ENCODE measurements at places on chromosomes 16 and 17.

DNA sequence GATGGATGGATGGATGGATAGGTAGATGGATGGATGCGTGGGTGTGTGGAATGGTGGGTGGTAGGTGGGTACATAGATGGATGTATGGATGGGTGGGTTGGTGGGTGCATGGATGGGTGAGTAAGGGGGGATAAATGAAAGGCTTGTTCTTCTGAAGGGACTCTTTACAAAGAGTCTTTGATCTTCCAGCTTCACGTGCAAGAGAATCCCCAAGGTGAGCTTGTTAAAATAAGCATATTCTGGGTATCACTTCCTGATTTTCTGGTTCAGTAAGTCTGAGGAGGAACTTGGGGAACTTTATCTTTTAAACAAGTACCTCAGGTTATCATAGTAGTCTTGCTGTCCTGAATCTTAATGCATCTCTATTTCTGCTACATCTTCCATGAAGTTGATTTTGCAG is 639.1 kb downstream of the MAF start:
- no peak for DNase-seq

GRCh38 chr17:77391668-77392375 is 251.1 kb downstream of the SEC14L1 start:
- peak; percentile 90 for DNase-seq

GRCh38 chr17:17528696-17529652 is 32.8 kb upstream of the RASD1 start:
- no peak for DNase-seq

- no peak for DNase-seq
Observed at GRCh38 chr17:63827801-63828221, 348 bp upstream of the FTSJ3 start.

- DNase-seq = peak; percentile 61
Observed at GRCh38 chr16:66728117-66728787, 23.2 kb downstream of the DYNC1LI2 start.

DNA sequence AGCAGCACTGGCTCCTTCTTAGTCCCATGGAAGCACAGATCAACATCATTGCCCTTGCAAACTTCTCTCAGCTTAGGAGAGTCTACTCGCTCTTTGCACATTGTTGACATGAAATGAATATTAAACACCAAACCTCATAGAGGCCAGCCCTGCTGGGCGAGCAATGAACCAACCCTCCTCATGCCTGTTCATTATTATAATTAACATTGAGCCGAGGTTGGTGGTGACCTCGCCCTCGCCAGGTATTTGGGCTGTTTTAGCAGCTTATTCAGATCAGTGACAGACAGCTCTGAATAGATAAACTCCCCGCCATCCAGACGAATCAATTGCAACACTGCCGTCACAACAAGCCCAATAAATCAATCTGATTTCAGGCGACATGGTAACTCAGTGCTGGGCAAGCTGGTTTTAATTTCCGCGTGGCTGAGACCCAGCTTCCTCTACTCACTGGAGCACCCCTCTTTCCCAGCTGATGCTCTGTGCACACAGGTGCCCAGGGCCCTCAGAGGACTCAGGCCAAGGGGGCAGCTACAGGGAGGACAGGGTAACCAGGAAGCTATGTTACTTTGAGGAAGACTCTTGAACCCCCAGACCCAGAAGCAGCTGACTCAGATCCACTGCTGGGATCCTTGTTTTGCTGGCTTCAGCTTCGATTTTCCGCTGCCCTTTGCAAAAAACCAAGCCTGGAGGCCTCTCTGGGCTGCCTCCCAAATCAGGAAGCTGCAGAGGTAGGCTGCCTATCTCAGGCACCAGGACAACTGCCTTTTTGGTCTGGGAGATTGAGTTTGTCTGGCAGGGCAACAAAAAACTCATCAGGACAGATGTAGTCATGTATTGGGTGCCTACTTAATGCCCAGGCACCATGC is 10.7 kb upstream of the SEZ6 start:
- DNase-seq = no peak

DNA sequence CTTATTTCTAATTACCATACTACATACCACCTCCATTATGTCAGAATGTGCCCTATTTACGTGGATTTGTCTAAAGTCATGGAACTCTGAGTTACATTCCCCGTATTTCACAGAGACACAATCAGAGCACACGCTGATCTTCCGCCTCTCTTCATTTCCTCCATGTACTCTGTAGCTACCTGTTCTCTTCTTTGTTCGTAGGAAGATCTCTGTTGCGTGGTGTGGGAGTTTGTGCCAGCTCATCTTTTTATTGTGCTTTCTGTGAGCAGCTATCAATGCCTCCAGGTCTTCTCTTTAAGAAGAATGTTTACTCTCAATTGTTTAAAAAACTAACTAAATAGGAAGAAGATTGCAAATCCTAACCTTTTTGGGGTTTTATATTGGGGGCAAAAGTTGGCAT is 26.9 kb downstream of the NLRC5 start:
- no peak for DNase-seq

GRCh38 chr17:45104907-45105624 is 27.2 kb downstream of the PLCD3 start:
- no peak for DNase-seq

- peak; percentile 70 for DNase-seq
Observed at GRCh38 chr16:69566240-69566980, 644 bp downstream of the NFAT5 start.

- no peak for DNase-seq
Observed at GRCh38 chr17:13420878-13421277, 180.9 kb downstream of the HS3ST3A1 start.

GRCh38 chr16:17379121-17379571 is 91.6 kb downstream of the XYLT1 start:
- DNase-seq = peak; percentile 57

GRCh38 chr17:27367121-27367981 is 73.4 kb downstream of the WSB1 start:
- no peak for DNase-seq

DNA sequence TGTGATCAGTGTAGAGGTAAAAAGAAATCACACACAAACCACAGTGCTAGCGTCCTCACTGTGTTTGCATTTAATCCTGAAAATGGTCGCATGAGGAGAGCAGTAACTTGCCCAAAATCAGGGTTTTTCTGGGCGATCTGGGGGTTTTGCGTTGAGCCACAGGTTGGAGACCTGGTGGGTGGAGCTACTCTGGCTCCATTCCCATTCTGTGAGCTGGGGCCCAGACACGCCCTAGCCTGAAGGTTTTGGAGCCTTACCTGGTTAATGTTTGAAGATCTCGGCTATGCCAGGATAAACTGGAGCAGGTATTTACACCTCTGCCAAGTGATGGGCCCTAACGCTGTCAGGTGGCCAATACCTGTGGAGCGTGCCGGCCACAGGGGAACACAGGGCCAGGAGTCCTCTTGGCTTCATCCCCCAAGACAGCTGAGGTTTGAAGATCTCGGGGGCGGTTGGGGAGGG is 48.4 kb downstream of the MPRIP start:
- DNase-seq = no peak

DNA sequence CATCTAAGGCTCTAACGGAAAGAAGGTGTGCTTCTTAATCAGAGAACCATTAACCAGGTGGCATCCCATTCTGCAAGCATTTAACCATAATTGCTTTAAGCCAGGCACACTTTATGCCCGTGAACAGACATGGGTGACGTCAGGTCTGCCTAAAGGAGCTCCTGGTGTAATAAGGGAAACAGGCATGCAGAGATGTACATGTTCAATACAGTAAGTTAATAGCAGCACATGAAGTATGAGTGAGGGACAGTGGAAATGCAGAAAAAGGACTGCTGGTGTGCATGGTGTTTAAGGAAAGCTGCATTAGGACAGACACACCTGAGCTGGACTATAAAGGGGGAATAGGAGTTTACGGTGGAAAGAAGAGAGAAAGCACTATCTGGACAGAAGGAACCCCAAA is 18.6 kb downstream of the DYNLRB2 start:
- no peak for DNase-seq

DNA sequence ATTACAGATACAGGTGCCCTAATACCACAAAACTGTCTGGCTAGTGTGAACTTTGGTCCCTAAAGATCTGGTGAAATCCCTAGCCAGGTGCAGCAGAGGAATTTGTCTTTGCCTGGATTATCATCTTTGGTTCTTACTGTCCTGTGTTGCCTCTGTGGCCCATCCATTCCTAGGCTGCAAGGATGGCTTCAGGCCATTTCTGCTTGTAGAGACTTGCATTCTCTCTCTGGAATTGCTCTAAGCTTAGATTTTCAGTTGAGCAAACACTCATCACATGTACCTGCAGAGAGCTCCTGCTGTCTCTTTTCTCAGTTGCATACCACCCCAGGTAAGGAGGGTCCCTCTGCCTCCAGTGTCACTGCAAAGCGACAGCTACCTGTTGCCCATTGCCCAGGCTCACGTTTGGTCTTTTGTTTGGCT is 114.9 kb downstream of the PRKCA start:
- no peak for DNase-seq

GRCh38 chr17:51954232-51954765 is 204.2 kb downstream of the CA10 start:
- DNase-seq = no peak

DNA sequence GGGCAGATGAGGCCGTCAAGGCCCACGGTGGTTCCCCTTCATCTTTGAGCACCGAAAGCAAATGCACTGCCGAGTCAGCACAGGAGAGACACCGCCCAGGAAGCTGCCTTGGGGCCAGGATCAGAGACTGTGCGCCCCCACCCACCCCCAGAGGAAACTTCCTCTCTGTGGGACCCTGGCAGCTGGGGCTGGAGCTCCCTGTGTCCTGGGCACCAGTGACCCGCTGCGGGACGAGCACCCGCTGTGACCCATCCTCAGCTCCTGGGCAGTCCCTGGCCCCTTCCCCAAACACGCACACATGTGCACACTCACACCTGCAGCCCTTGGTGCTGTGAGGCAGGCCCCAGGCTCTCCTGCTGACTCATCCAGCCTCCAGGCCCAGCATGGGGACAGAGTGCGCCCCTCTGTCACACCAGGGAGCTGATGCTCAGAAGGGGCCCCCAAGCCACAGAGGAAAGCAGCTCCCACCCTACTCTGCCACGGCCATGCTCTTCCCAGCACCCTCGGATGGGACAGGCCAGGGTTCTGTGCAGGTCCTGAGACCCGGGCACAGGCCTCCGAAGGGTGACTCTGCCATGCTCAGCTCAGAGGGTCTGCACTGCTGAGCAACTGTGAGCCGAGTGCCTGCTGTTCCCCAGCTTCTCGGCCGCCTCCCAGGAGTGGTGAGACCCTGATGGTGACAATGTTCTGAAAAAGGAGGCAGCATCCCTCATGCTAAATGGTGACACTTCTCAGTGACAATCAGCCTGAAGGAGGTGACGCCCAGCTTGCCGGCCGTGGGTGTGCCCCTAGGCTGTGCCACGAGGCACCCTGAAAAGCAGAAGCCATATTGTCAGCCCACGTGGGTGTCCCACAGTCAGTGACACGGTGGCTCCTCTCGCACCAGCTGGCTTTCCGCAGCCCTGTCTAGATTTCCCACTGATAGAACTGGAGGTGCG is 3.6 kb downstream of the PIEZO1 start:
- DNase-seq = no peak

GRCh38 chr17:64156670-64157069 is 26.7 kb upstream of the ERN1 start:
- no peak for DNase-seq

DNA sequence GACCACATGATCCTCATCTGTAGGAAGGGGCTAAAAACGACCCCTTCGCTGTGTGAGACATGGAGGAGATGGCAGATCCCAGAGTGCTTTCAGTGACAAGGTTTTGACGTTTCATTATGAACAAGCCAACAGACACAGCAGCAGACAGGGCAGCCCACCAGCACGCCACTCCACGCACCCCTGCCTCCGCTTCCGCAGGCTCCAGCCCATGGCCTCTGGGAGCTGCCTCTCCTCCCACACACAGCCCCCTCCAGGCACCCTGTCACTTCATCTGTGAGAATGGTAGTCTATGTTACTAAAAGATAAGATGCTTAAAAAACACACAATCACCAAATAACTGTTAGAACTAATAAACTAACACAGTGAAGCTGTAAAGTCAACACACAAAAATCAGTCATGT is 12.3 kb upstream of the ADCY7 start:
- no peak for DNase-seq

DNA sequence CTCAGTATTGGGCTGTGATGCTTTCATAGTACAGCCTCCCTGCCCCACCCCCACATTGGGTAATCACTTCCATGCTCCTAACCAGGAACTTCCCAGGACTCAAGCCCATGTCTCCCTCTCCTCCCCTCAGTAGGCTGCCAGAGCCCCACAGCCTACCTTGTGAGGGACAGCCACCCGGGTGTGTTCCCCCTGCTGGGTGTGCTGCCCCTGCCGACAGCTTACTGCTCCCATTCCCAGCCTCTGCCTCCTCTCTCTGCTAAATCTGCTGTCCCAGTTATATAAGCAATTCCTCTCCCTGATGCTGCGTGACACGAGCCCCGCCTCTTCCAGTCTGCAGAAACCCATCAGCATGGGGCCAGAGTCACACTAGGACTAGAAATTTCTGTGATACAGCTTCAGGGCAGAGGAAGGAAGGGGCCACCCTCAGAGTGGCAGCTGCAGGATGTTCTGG is at the start of gene RSKR:
Gene RSKR, minus strand, starts transcription at position 255 of the 451 bp plus-strand sequence. Its CDS starts 24 bp downstream, at position 231.
- DNase-seq = no peak

DNA sequence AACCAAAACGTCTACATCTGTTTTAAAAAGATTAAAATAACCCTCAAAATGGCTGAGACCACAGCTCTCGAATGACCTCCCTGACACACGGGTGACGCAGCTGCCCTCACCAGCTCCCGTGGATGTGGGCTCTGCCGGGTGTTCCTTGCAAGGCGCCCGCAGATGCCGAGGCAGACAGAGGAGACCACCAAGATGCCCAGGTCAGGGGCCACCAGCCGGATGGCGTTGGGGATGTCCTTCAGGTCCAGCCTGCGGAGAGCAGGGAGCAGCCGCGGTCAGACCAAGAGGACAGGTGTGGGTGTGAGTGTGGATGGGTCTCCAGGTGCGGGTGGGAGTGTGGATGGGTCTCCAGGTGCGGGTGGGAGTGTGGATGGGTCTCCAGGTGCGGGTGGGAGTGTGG is 35.1 kb downstream of the CTU2 start:
- no peak for DNase-seq

GRCh38 chr17:15654886-15655561 is 29.1 kb downstream of the TRIM16 start:
- no peak for DNase-seq

- no peak for DNase-seq
Observed at GRCh38 chr17:64412944-64413381, 22.3 kb upstream of the PECAM1 start.

GRCh38 chr17:15496735-15497670 is 29.6 kb upstream of the CDRT4 start:
- no peak for DNase-seq

DNA sequence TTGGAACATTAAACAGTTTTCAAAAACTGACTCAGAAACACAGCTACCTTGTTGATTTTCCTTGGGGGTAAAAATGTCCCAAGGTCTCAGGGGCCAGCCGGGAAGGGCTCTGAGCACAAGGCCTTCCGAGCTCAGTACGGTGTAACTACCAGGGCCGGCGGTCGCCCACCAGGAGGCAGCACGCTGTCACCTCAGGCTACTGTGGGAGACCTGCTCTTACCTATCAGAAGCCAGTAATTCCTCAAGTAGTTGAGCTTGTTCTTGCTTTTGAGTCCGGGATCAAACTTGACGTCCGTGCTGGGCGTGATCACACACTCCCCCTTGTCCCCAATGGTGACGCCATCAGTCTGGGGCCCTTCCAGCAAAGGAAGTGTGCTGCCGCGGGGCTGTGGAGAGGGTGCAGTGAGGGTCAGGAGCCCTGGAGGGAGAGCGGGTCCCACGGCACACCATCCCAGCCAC is 43.4 kb upstream of the ICAM2 start:
- DNase-seq = peak; percentile 79

GRCh38 chr16:73499276-73499675 is 451.3 kb upstream of the ZFHX3 start:
- DNase-seq = no peak

GRCh38 chr17:83180996-83181481 is 101.6 kb downstream of the METRNL start:
- no peak for DNase-seq

GRCh38 chr16:88928405-88929090 is 48.5 kb downstream of the CBFA2T3 start:
- no peak for DNase-seq
